ENCODE measurements at places on chromosomes 5 and 9.

GRCh38 chr9:95197692-95198271 is 119.7 kb downstream of the FANCC start:
- DNase-seq: no peak

GRCh38 chr5:143403334-143403592 is 223 bp downstream of the NR3C1 start:
- no peak for DNase-seq

- no peak for DNase-seq
Measured at GRCh38 chr9:135971111-135971766, 10.1 kb upstream of the UBAC1 start.

GRCh38 chr5:36214436-36214835 is 27.3 kb downstream of the NADK2 start:
- no peak for DNase-seq

Data from stimulated activated CD4-positive, alpha-beta T cell treated with anti-CD3 and anti-CD28 coated beads, Interleukin-15, amount 100 ng/mL, for 24 hours (primary cell).